ENCODE measurements at places on chromosomes 7 and 10. TPM values are rescaled to one million over a fixed set of nuclear protein-coding genes. Genes with fewer than 3 reads are reported as not detected.

GRCh38 chr10:25114036-25114411 is 60.8 kb upstream of the GPR158 start:
- DNase-seq = no peak

DNA sequence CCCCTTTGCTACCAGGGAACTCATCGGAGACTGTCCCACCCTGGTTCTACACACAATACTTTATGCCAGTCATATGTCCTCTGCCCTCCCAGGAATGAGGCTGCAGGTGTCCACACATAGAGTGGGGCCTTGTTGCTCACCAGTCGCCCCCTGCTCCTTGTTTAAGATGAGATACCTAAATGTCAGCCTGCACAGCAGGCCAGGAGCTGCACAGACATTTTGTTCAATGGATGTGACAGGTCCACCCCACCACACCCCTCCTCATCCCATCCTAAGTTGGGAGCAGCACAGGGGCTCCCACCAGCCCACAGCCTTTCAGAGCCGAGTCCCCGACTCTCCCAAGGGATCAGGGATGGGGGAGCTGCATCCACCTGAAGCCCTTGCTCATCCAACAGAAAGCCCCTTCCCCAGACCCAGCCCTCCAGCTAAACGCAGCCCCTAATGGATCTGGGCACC is 6.2 kb upstream of the GRID1 start:
- no peak for DNase-seq

GRCh38 chr10:88038268-88038667 is 174.8 kb downstream of the PTEN start:
- no peak for DNase-seq

DNA sequence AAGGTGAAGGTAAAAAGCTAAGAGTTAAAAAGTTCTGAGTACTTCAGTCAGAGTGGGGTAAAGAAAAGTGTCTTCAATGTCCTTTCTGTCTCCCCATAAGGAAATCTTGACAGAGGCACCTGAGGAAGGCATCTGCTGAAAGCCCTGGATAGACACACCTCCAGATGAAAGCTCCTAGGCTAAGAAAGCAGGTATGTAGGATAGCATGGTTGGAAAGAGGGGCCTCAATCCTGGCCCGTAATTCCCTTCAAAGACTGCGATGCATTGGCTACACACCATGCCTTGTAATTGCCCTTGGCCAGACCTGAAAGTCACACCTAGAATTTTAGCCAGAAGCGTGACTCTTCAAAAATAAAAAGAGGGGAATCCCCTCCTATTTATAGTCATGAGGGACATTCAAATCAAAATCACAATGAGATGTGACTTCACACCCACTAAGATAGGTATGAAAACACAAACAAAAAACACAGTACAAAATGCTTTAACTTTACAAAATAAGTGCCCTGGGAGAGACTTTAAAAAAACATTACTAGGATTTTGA is 809.7 kb downstream of the IPMK start:
- DNase-seq = no peak

- no peak for DNase-seq
These were observed 196.8 kb upstream of the POT1 start for GRCh38 chr7:125126376-125126775.

DNA sequence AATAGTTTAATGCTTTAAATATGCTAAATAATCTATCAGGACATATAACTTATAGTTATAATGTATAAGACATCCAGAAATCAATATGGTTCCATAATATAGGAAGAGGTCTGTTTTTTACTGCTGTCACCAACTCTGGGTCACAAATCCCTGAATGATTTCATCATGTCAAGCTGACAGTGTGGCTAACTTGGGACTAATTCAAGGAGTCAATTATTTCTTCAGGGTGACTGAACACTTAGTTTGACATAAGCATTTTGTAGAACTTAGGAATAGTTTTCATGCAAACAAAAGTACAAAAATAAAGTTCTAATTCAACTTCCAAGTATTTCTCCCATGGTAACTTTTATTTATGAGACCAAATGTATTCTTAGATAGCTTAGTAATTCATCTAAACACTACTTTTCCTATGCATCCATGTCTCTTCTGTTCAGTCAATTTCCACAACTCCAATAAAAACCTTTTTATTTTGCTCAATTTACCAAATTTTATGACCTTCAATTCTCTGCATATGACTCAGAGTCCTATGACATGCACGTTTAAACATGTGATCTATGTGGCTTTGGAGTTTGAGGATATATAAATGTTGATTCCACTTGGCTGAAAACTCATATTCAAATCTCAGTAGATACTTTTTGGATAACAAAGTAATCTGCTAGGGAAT is 40.3 kb upstream of the GNAT3 start:
- DNase-seq = no peak

- DNase-seq = no peak
These were observed 88.3 kb downstream of the GALNT17 start for GRCh38 chr7:71220210-71220695.

DNA sequence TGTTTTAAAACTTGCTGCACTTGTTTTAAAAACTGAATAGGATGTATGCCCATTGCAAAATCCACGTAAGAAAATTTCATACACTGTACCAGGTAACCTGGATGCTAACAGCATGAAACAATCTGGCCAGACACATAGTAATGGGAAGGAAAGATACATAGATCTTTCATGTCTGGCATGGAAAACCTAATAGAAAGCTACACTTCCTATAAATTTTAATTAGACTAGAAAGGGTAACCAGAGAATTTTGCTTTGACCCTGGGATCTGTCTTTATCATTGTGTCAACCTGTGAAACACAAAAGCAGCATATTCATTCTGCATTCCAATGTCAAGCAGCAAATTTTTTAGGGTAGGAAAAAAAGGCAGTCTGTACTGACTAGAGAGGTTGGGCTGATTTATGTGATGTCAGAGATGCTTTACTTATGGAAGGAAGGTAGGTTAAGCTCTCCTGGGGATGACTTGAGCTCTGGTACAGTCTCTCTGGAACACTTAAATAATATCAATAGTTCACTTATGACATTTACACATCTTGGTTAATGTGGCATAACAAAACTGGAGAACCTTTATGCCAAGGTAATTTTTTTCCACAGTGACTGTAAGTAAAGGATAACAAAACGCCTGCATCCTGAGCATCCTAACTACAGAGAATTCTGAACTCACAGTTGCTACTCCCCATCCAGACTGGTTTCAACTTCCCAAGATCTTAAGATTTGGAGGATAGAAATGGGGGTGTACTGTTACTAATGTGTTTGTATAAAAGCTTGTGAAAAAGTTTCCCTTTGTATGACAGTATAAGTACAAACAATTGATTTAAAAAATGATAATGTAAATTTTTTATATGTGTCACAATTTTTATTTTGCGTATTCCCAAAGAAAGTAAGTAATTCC is 44.7 kb downstream of the DOCK4 start:
- no peak for DNase-seq

DNA sequence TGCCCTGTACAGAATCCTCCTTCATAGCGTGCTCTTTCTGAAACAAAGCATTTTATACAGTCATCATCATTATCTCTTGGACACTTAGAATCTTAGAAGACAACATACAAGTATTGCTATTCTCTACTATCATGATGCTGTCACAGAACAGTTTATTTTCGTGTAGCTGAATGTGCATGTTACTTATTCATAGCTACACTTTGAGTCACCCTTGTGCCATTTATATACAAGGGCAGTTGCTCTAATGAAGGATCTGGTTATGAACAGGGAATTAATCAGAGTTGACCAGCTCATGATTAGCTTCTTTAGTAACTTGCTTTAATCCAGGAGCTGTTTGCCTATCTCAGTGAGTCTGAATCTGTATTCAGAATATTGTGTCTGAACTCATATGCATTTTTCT is 11.2 kb downstream of the CASP2 start:
- no peak for DNase-seq

DNA sequence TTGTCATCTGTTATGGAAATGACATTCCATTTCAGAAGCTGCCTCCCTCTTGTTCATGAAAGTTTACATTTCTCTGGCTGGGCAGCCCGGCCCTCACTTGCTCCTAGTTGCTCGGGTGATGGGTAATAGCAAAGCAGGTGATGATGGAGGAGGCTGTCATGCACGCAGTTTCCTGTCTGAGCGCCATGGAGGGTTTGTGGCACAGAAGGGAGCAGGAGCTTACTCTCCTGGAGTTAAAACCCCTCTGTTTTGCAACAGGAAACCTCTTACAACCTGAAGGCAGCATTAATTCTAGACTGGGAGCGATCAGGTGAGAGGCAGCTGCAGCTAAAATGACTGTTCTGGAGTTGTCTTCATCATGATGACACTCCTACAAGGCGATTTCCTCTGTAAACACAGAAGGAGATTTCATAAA is 34.1 kb upstream of the MKI67 start:
- no peak for DNase-seq

DNA sequence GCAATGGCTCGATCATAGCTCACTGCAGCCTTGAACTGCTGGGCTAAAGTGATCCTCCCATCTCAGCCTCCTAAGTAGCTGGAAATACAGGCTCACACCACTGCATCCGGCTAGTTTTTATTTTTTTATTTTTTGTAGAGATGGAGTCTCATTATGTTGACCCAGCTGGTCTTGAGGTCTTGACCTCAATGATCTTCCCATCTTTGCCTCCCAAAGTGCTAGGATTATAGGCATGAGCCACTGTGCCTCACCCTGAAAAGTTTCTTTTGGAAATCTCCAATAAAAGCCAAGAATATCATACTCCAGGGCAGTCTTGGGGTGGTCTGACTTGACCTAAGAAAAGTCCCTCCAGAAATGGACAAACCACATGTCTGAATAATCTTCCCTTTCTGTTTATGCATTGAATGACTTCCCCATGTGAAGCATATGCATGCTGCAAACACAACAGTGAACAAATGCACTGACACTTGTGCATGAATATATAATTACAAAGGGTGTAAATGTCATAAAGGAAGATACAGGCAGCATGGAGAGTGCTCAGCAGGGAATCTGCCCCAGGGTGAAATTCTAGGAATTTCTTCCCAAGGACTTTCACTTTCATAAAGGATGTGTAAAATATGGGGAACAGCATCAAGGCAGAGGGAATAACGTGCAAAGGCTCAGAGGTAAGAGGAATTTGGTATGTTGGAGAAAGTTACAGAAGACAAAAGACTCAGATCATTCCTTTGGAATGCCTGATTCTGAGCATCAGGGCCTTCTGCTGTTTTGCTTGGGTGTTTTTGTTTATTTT is 142.4 kb upstream of the LYZL1 start:
- DNase-seq = no peak

GRCh38 chr7:33742999-33743587 is 162.2 kb upstream of the BMPER start:
- no peak for DNase-seq

GRCh38 chr7:118059209-118059608 is 124.8 kb upstream of the LSM8 start:
- no peak for DNase-seq

DNA sequence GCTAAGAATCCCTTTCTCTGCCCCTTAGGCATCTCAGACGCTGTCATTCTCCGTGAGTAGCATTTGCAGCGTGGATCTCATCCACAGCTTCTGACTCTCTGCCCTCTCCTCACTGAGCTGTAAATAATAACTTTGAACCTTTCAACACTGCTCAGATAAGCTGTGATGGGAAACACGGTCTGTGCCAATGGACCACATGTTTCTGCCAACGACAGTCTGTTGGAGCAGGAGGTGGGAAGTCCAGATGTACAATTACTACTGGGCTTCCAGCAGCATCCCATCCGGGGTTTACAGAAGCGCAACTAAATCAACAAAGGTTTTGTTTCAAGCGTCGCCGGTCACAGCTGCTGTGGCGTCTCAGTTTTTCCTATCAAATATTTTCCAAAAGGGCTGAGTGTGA is 1110.6 kb downstream of the TYW1 start:
- DNase-seq = no peak

DNA sequence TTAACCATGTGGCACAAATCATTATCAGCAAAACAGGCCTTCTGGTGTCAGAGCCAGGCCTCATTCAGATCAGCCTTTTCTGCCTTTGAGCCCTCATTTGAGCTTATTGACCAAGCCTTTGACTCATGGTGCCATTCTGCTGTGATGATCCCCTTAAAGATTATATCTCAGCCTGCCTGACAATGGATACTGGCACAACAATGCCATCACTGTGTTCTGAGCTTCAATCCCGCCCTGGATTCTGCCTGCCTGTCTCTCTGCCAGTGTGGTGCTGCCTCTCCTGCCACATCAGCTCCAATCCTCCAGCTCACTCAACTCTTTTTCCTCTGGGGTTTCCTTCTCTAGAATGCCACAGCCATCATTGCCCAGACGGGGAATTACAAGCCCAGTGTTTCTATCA is 52.6 kb downstream of the SRI start:
- no peak for DNase-seq

GRCh38 chr7:105267244-105267643 is 121.5 kb downstream of the SRPK2 start:
- no peak for DNase-seq

GRCh38 chr7:113285411-113285810 is 167.1 kb upstream of the SMIM30 start:
- no peak for DNase-seq

GRCh38 chr10:64206409-64206808 is 685.2 kb downstream of the REEP3 start:
- DNase-seq = no peak

DNA sequence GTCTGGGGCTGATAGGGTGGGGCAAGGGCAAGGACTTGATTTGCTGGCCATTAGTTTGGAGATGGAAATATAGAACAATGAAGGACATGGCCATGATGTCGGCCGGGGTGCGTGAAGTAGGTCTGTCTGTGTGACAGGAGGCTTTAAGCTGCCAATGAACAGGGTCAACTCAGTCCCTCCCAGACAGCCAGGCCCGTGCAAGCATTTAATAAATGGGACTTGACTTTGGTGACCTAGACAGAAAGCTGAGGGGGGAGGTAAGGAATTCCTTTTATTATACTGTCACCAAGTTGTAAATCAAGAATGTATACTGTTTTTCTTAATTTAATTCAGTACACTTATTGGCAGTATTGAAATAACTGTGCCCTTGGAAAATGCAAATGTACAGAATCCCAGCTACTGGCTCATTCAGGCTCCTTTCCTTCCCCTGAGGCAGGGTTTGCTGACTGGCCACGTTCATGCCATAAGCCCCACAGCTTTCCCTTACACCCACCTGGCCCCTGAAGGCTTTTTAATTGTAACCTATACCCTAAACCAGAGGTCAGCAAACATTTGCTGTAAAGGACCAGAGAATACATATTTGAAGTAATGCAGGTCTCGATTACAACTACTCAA is 87.2 kb downstream of the WIPF3 start:
- no peak for DNase-seq

DNA sequence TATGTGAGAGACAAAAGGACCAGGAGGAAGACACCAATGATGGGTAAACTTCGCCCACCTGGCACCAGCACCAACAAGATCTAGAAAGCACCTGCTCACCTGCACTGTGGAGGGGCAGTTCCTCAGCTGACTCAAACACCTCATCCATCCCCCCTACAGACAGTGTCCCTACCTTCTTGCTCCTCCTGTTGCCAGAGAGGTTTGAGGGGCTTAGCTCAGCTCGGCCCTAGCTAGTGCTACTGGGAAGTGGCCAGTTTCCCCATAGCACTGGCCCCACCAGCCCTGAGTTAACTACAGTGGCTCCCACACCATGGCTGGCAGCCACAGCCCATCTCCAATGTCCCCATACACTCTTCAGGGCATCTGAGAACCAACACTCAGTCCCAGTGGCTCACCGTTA is 70.8 kb downstream of the GRID1 start:
- DNase-seq = no peak

GRCh38 chr7:108327353-108327752 is 128.9 kb downstream of the NRCAM start:
- no peak for DNase-seq

LRRD1 gene
- total RNA-seq = 1.8 TPM

NXPH1 gene
- 2.0 TPM for total RNA-seq

C10orf95 gene
- total RNA-seq = not detected

AEBP1 gene
- 57.2 TPM for total RNA-seq

MYL10 gene
- 0.63 TPM for total RNA-seq

OR2A42 gene
- 0.42 TPM for total RNA-seq

UPK3B gene
- 23.6 TPM for total RNA-seq

HABP2 gene
- total RNA-seq = not detected

ITGB8 gene
- total RNA-seq = 106 TPM

ZNF735 gene
- total RNA-seq = not detected

All from urinary bladder (tissue), 4 donors.